GM13977 (cell line): ENCODE measurements at places on chromosomes 5 and 9.

DNA sequence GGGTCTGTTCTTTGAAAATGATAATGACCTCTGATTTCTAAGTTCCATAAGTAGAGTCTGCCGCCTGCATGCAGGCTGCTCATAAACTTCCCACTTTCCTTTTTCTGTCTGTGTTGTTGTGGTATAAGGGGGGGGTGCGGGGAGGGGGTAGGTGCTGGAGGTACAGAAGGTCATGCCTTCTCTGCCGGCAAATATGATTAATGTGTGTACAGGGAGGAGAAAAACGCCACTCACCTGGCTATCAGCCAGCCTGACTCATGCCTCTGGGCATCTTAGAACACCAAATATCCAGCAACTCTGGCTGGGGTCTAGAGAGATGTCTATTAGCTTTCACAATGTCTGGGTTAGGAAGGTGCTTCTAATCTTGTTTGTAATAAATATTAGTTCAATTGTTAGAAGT, 128.3 kb downstream of the EFNA5 start:
- no peak for DNase-seq

- no peak for DNase-seq
Measured at GRCh38 chr9:88652876-88653275, 117.9 kb downstream of the NXNL2 start.

DNA sequence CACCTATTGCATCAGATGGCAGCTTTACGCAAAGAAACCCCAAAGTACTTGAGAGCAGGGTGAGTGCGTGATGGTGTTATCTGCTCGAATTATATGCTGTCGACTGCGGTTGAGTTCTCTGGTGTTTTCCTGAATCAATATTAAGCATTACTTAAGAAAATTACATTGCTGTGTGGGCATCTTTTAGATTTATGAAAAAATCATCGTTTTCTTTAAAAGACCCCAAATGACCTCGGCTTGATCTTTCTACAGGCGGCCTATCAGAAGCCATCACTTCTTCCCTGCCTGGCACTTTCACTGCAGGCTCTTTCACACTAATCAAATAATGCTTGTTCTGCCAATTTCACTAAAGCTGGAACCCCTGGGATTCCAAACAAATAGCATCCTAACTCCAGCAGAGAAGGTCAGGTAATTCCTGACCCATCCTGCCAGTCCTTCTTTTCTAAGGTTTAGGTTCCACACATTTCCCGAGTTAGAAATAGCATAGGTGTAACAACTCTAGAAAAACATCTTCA, 1.7 kb downstream of the UBE2QL1 start:
- no peak for DNase-seq

GRCh38 chr5:98933445-98934072, 4.8 kb upstream of the CHD1 start:
- peak; percentile 39 for DNase-seq

DNA sequence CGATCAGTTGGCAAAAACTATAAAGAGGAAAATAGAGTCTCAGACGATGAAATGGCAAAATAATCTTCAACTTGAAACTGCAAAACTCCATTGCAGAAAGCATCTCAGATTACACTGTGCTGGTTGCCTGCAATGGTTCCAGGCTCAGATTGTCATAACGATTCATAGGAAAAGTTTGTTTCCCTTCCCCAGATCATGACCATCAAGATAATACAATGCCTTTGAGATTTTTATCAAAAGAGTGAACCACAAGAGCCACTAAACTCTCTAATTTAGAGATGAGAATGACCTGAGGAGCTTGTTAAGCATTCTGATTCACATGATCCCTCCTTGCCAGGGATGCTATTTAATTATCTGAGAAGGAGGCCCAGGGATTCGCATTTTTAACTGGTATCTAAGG, 52.6 kb upstream of the ITGA1 start:
- no peak for DNase-seq
